ENCODE measurements at places on chromosomes 2 and 18. TPM values are rescaled to one million over a fixed set of nuclear protein-coding genes. Genes with fewer than 3 reads are reported as not detected.

DNA sequence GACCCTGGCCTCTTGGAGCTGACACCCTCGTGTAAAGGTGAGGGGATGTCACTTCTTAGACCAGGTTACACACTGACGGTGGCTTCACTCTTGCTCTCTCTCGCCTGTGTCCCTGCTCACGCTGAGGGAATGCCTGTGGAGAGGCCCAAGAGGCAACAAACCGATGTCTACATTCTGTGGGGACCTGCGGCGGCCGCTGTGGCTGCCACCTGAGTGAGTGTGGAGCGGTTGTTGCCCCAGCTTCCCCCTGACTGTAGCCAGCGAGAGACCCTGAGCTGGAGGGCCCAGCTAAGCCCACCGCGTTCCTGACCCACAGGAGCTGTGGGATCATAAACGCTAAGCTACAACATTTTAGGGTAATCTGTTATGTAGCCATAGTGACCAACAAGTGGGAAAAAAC, 55.7 kb upstream of the ASAP2 start:
- no peak for DNase-seq

DNA sequence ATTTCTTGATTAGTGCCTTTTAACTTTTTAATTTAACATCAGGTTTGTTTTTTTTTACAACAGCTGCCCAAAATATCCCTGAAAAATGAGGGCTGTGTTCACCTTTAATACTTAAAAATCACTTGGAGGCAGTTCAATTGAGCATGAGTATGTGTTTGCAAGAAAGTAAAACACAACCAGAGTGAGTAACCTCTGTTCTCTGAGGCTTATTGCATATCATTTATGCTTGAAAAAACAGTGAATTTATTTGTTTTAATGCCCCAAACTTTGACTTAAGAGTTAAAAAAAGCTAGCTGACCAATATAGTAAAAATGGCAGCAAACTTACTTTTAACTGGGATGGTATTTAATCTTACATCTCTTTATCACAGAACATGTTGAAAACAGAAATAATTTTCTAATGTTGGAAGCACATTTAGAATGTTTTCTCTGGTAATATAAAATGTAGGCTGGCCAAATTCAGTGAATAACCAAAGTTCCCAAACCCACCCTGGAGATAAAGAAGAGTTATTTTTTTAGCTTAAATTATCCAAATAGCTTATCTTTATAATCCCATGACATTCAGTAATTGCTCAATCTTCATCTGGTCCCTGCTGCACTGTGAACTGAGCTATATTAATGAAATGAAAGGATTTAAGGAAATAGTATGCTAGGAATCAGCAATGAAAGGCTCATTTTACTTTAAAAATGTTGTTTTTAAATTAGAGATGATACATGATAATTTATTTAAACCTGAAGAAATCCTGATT, 24.8 kb upstream of the EFEMP1 start:
- DNase-seq: no peak

DNA sequence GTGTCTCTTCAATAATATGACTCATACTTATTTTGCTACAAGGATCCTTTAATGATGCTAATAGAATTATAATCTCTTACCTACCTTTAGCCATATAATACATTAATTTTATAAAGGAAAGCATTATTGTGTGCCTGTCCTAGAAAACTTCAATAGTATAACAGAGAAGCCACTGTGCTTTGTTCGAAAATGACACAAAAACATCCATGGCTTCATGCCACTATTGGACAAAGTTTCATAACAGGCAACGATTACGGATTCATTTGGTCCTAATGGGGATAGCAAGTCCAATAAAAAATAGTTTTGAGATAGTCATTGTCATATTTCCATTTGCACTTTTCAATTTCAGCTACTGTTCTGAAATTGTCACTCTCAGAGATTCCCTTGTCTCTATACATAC, 52.5 kb upstream of the CCDC150 start:
- no peak for DNase-seq

- no peak for DNase-seq
These were observed 7.8 kb downstream of the LOXHD1 start for GRCh38 chr18:46649071-46649862.

DNA sequence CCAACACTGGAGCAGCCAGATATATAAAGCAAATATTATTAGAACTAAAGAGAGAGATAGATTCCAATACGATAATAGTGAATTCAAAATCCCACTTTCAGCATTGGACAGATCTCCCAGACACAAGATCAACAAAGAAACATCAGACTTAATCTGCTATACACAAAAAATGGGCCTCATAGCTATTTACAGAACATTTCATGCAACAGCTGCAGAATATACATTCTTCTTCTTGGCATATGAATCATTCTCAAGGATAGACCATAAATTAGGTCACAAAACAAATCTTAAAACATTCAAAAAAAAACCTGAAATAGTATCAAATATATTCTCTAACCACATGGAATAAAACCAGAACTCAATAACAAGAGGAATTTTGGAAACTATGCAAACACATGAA, 23.8 kb upstream of the BAZ2B start:
- DNase-seq: no peak

DNA sequence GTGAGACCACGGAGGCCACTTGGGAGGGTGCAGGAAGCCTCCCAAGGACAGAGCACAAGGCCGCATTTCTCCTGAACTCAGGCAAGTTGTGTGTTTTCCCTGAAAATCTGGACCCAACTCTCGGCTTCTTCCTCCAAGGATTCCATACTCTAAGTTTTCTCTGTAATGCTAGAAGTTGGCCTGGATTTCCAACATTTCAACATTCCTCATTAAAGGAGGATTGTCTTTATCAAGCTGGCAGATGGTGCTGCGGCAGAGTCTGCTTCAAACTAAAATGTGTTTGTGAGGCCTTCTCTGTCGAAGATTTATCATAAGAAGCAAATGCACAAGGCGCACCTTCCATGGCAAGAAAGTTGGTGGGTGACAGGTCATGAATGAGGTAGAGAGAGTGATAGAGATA, 94.4 kb upstream of the SATB2 start:
- no peak for DNase-seq

DNA sequence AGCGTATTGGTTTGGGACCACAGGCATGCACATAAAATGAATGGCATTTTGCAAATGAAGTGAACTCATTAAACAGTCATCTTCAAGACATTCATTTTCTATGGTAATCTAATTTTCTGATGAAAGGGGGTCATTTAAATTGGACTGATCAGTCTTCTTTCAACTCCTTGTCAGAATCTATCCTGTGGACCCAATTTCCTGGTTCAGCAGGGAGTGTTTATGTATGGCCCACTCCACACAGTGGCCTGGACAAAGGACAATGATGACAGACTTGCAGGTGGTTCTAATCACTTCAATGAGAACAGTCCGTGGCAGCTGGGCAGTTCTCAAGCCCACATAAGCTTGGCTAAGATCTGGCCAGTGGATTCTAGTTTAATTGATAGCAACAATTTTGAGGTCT, 448.1 kb downstream of the DCDC2C start:
- no peak for DNase-seq

DNA sequence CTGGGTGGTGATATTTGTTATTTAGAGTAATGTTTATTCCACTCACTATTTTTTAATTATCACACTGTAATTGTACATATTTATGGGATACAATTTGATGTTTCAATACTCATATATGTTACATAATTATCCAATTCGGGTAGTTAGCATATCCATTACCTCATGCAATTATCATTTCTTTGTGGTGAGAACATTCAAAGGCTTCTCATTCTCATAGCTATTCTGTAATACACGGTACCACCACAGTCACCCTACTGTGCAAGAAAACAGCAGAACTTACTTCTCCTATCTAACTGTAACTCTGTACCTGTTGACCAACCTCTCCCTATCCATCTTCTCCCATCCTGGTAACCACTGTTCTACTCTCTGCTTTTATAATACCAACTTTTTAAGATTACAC, 4.6 kb downstream of the TBC1D8 start:
- no peak for DNase-seq

DNA sequence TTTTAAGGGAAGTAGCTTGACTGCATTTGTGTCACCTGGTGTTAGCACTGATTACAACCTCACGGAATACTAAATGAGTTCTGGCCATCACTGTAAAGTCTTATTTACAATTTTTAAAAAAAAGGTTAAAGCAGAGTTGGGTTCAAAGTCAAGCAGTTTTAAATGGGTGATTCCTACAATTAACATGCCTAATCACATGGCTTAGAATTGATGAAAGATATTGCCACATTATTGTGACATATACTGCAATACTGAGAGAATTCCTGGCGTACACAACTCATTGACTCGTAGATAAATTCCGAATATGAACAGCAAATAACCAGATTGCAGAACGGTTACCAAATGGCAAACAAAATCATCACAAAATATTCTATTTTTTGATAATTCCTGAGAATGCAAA, 34.2 kb downstream of the ROCK2 start:
- DNase-seq: no peak

GRCh38 chr2:64383016-64383591, 70.9 kb upstream of the LGALSL start:
- DNase-seq: no peak

DNA sequence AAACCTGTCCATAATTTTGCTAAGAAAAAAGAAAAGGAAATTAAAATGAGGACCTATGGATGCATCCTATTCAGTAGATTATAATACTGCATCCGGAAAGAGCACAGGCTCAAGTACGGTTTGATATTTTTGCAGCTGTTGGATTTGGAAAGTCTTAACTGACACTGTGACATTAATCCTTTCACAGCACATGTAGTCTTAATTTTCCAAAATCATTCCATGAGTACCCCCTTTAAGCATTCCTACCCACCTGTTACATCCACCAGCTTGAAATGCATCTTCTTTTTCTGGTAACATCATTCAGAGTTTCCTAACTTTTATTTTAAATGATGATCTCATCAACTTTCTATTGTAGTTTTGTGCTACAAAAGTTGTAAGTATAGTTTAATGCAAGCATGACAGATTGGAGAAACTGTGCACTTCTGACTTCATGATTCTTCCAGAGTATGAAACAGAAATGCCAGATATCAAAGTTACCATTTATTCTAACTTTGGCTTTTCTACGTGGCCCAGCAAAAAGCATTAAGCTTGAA, 113.5 kb downstream of the ESCO1 start:
- no peak for DNase-seq

DNA sequence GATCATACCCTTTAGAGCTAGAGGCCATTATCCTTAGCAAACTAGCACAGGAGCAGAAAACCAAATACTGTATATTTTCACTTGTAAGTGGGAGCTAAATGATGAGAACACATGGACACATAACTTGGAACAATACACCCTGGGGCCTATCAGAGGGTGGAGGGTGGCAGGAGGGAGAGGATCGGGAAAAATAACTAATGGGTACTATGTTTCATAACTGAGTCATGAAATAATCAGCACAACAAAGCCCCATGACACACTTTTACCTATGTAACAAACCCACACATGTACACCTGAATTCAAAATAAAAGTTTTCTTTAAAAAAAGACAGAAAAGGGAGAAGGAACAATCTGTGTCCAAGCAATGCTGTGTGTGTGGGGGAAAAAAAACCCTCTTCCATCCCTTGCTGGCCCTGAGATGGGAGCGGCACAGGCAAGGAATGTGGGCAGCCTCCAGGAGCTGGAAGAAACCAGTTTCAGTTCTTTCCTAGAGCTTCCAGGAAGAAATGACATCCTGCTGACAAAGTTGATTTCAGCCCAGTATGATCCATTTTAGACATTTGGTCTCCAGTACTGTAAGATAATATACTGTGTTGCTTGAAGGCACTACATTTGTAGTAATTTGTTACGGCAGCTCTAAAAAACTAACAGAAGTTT, 458.7 kb upstream of the CNTNAP5 start:
- DNase-seq: no peak

- peak; percentile 82 for DNase-seq
These were observed 2.5 kb upstream of the ANKRD39 start for GRCh38 chr2:96860065-96861029.

DNA sequence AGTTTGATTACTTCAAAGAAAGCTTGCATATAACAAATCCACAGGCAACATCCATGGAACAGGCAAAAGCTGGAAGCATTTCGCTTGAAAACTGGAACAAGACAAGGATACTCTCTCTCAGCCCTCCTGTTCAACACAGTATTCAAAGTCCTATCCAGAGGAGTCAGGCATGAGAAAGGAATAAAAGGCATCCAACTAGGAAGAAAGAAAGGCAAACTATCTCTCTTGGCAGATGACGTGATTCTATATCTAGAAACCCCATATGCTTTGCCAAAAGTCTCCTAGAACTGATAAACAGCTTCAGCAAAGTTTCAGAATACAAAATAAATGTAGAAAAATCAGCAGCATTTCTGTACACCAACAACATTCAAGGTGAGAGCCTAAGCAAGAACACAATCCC, 34.1 kb upstream of the MC4R start:
- no peak for DNase-seq

DNA sequence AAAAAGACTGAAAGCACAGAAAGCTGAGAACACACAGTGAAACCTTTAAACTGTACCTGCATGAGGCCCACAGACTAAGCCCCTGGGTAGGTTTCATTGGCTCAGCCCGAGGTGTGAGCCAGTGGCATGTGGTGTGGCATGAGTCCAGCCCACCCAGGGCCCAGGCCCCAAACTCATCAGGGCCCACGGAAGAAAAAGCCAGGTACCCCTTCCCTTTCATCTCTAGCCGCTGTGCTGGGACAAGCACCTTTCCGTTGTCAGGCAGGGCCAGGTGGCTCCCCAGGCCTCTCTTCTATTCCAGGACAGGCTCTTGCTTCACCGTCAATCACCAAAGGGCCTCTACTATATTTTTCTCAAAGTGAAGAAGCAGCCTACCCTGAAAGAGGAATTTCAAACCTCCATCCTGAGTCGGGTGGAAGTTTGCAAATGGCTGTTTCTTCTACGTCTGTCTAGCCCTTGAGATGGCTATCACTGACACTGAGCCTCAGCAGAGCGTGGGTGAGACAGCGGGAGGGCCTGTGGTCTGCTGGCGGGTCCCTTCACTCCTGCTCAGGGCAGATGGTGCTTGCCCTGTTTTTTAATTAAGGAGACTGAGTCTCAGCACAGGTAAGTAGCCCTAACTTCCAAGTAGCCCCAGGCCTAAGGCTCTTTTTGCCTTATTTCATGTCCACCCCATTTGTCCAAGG, 8.6 kb downstream of the DNAJB2 start:
- DNase-seq: no peak

GRCh38 chr18:59293317-59293716, 20.1 kb upstream of the RAX start:
- no peak for DNase-seq

GRCh38 chr18:35880788-35881455, 91.6 kb upstream of the RMP24 start:
- no peak for DNase-seq

DNA sequence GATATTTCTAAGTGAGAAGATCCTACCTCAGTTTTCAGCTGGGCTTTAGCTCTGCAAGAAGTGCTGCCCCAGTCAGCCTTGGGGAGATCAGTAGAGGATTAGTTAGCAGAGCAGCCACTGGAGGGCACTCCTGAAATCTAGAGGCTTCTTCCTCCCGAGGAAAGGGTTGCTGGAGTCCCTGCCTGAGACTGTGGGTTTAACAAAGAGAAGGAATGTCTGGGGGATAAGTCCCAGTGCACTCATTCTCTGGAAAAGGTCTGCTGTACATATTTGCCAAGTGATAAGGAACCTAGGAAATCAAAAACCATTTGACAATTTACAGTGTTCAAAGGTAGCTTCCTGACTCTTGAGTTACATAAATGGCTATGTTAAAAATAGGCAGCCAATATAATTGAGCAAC, 207.2 kb downstream of the SLC8A1 start:
- peak; percentile 9 for DNase-seq

MPP4 gene
- total RNA-seq: not detected

NAT8 gene
- not detected for total RNA-seq

DSG4 gene
- not detected for total RNA-seq

MARCHF4 gene
- not detected for total RNA-seq

HJURP gene
- total RNA-seq: 98.4 TPM

SNORC gene
- 0.85 TPM for total RNA-seq

FAM228B gene
- total RNA-seq: 7.2 TPM

CCL20 gene
- total RNA-seq: 74.7 TPM

TMEM37 gene
- not detected for total RNA-seq
